Stimulated activated CD8-positive, alpha-beta memory T cell treated with anti-CD3 and anti-CD28 coated beads, Interleukin-7, amount 100 ng/mL, for 24 hours (primary cell): ENCODE measurements at places on chromosomes 11 and 22.

GRCh38 chr22:50084614-50085021 lies 608 bp downstream of the MLC1 start:
- no peak for DNase-seq

DNA sequence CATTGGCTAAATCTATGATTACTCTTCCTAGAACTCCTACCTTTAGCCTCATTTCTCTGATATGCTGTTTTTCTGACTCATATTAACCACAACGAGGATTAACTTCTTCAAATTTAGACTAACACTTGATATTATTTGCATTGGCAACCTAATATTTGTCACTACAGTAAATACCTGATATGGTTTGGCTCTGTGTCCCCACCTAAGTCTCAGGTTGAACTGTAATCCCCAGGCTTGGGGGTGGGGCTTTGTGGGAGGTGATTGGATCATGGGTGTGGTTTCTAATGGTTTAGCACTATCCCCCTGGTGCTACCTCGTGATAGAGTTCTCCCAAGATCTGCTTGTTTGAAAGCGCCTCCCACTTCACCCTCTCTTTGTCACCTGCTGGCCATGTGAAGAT lies 17.1 kb upstream of the MED17 start:
- DNase-seq, result no peak

DNA sequence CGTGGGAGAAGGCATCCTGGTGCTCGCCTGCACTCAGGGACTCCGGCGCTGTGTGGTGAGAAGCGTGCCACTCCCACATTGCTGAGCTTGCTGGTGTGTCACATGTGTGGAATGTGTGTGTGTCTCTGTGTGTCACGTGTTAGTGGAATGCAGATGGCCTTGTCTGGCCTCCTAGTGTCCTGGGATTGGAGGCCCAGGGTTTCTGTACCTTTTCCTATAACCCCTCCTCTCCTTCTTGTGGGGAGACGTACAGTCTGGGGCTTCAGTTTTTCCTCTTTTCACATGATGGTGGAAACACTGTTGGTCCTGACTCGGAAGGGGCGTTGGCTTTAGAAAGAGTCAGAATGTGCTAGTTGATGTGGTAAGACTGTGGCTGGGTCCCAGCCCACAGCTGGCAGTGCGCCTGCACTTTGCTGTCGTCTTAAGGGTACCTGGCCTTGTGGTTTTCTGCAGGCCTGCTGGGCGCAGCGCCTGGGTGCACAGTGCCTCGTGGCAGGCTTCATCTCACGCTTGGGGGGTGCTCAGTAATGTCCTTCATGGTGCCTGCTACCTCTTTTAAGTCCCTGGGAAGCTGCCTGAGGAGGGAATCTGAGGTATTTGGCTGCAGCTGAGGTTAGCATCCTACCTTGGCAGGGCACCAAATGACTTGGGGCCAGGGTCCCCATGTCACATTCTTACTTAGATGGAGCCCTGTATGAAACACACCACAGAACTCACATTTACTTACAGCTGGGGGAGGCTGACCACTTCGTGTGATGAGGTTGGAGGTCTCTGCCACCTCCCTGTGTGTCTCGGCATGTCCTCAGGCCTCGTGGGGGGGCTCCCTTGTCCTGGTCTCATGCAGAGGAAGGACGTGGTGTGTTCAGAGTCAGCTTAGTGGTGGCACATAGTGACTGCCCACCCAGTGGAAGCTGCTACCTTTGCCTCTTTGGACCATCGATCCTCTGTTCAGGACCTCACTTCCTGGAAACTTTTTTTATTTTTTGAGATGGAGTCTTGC lies 61.9 kb downstream of the MED15 start:
- DNase-seq, result no peak

GRCh38 chr22:24025475-24025874 lies 14.4 kb downstream of the CABIN1 start:
- no peak for DNase-seq

- DNase-seq, result no peak
Measured at GRCh38 chr11:2393111-2393868, 7.3 kb upstream of the TSSC4 start.

GRCh38 chr11:14894657-14895598 lies 2.9 kb upstream of the CYP2R1 start:
- no peak for DNase-seq

- DNase-seq, result no peak
Measured at GRCh38 chr11:100930185-100930778, 199.3 kb downstream of the PGR start.

- no peak for DNase-seq
Measured at GRCh38 chr11:22584976-22585375, 40.6 kb downstream of the FANCF start.

DNA sequence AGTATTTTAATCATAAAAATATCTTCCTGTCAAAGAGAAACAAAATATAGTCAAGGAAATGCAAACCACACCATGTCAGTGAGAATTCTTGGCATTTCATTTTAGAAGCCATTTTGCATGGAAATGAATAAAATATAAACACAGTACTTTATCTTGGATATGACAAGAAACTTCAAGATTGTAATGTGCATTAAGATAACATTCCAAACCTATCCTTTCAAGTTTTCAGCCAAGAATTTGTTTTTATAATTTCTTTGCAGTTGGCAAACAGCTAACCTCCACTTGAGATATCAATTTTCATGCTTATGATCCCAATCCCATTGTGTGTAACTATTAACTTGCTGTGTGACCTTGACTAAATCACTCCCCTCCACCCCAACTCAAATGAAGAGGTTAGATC lies 59.3 kb upstream of the WT1 start:
- DNase-seq, result no peak

- DNase-seq, result no peak
Measured at GRCh38 chr11:26753723-26754504, 32.1 kb upstream of the SLC5A12 start.

GRCh38 chr11:65810046-65810868 lies 23.4 kb downstream of the OVOL1 start:
- no peak for DNase-seq

DNA sequence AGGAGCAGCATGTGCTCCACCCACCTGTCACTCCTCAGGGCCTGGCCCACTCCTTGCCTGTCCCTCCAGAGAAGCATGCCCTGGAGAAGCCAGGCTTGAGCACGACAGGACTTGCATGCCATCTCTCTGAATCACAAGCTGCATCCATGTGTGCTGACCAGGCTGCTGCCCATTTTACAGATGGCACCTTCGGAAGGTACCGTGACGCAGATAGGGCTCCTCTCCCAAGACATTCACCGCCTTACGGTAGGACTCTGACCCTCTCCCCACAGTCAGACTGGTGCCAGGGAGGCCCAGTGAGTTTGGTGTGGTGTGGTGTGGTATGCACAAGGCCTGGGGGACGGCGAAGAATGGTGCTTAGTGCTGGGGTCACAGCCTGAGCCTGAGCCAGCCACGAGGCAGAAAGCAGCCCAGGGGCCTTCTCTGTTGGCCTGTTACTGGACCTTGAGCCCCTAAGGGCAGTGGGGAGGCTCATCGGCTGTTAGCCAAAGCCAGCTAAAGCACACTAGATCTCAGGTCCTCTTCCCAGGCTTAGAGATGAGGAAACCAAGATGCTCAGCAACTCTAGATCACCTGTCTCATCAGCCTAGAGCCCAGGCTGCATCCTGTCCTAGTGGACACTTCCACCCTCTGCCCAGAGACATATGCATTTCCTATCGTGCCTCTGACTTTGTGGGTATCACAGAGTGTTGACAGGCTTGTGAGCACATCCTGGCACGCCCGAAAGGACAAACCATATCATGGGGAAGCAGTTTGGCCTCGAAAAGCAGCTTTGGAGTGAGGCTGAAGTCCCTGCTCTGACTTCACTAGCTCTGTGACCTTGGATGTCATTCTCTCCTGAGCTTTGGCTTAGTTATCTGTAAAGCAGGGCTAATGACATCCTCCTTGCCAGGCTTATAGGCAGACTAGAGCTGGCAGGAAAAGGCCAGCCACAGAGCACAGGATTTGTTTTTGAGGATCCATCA lies 17.8 kb downstream of the CYB5R2 start:
- no peak for DNase-seq

- DNase-seq, result no peak
Measured at GRCh38 chr11:101748572-101749344, 165.0 kb upstream of the TRPC6 start.

- no peak for DNase-seq
Measured at GRCh38 chr22:36564422-36565158, 35.6 kb upstream of the EIF3D start.

GRCh38 chr11:131664293-131664692 lies 293.9 kb downstream of the NTM start:
- no peak for DNase-seq

DNA sequence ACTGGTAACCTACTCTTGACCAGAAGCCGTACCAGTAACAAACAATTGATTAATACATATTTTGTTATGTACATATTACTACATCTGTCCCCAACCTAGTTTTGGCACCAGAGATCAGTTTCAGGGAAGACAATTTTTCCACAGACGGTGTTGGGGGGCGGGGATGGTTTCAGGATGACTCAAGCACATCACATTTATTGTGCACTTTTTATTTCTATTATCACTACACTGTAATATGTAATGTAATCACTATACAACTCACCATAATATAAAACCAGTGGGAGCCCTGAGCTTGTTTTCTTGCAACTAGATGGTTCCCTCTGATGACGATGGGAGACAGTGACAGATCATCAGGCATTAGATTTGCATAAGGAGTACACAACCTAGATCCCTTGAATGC lies 15.5 kb downstream of the DGCR8 start:
- no peak for DNase-seq

DNA sequence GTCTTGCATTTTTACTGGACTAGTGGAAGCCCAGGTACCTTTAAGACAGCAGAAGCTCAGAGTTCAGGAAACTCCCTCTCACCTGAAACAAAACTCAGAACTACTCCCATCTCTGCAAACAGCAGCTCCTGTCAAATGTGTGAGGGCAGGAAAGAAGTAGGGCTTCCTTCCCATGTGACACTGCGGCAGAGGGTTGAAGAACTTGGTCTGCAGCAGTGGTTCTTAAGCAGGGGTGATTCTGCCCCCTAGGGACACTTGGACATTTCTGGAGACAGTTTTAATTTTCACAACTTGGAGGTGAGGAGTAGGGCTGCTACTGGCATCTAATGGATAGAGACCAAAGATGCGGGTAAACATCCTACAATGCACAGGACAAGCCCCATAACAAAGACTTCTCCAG lies 63.4 kb downstream of the RCN1 start:
- no peak for DNase-seq

GRCh38 chr22:22171357-22172218 lies 73.0 kb upstream of the VPREB1 start:
- DNase-seq, result no peak

- DNase-seq, result no peak
Measured at GRCh38 chr11:128354476-128354875, 232.9 kb downstream of the ETS1 start.

- no peak for DNase-seq
Measured at GRCh38 chr11:96906476-96906875, 516.7 kb downstream of the JRKL start.

GRCh38 chr11:74443071-74443864 lies 24.1 kb downstream of the KCNE3 start:
- no peak for DNase-seq

DNA sequence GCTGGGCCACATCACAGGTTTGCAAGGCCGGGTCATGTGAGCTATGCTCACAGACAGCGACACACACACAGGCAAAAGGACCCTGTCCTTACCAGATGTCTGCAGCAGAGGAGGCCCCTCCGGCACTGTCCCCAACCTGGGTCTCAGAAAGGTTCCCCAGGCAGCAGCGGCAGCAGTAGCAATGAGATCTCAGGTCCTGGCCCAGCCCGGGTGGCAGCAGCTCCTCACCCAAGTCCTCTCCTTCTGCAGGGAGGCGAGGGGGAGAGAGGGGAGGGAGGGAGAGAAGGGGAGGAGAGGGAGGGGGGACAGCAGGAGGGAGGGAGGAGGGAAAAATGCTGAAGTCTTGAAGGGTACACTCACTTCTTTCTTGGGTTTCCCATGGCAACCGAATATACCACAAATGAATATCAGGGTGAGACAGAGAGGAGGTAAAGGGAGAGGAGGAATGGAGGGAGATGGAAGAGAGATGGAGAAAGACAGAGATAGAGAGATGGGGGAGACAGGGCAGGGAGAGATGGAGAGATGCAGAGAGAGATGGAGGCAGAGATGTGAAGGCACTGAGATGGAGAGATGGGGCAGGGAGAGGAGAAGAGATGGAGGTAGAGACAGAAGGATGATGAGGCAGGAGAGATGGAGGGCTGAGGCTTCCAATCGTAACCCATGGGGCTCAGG lies 9.5 kb downstream of the ELFN2 start:
- DNase-seq, result no peak

DNA sequence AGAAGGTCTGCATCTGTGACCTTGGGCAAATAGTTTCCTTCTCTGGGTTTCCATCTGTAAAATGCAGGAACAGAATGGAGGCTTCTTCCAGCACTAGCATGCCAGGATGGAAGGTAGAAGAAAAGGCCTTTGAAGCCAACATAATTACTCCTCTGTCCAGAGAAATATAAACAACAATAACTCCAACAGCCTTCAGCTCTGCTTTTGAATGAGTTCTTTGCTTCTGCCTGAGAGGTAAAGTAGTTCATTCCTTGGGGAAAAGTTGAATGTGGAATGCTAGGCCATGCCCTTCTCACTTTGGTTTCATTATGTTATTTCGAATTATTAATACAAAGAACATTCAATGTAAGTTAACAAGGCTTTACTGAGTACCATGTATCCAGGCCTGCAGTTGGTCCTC lies 61.2 kb upstream of the BLID start:
- DNase-seq, result no peak

DNA sequence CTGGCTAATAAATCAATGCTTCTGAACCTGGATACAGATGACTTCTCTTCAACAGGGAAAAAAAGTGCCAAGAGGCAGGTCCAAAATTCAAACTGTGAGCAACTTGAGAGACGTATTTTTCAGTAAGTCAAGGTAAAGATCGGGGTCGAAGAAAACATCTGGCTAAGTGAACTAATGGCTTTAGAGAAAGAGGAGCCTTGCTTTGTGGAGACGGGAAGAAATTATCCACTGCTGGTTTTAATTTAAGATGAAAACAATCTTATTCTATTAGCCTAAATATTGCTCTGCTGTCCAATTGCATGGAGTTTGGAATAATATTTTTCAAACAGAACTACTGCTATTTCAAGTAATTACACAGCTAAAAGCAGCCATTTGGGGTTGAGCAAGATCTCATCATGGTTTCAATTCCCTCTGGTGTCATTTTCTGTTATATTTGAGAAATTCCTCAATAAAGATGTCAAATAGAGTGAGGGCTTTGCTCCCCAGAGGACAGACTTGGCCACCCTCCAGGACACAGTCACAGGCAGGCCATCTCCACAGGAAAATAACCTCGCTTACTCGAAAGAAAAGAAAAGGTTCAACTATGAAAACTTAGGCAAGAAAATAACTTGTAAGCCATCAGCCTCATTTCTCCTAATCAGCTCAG lies 29.8 kb downstream of the SCUBE1 start:
- no peak for DNase-seq
